ENCODE measurements at places on chromosomes 13 and 19.

GRCh38 chr19:18834644-18834984 lies 2.9 kb downstream of the UPF1 start:
- no peak for DNase-seq

GRCh38 chr13:62704875-62705274 lies 1289.2 kb upstream of the PCDH20 start:
- no peak for DNase-seq

- DNase-seq = no peak
Observed at GRCh38 chr13:113617961-113618360, 33.4 kb downstream of the TFDP1 start.

DNA sequence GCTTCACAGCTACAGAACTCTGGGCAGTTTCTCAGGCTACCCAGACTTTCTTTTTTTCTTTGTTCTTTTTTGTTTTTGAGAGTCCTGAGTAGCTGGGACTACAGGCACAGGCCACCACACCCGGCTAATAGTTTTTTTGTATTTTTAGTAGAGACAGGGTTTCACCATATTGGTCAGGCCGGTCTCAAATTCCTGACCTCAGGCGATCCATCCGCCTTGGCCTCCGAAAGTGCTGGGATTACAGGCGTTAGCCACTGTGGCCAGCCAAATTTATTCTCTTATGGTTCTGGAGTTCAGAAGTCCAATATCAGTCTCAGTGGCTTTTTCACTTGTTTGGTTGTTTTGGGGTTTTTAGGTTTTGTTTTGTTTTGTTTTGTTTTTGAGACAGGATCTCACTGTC lies 12.4 kb downstream of the MEIOSIN start:
- DNase-seq = no peak

DNA sequence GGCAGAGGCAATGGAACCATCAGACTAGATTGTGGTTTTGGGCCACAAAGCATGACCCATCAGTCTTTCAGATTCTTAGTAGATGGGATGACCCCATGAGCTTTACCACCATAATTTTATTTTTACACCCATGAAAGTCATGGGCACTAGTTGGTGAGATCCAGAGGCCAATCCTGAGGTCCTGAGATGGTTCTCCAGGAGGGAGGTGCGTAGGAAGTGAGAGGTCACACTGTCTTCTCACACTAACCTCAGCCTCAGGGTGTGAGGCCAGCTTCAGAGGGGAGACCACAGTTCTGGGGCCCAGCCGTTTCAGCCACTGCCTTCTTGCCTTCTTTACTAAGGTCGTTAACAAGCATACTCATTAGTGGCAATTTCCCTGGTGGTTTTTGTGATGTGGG lies 106.4 kb downstream of the AKAP11 start:
- no peak for DNase-seq

GRCh38 chr19:32208060-32208459 lies 137.3 kb upstream of the ZNF507 start:
- no peak for DNase-seq

- DNase-seq = no peak
Observed at GRCh38 chr13:113283904-113284303, 13.1 kb upstream of the LAMP1 start.

DNA sequence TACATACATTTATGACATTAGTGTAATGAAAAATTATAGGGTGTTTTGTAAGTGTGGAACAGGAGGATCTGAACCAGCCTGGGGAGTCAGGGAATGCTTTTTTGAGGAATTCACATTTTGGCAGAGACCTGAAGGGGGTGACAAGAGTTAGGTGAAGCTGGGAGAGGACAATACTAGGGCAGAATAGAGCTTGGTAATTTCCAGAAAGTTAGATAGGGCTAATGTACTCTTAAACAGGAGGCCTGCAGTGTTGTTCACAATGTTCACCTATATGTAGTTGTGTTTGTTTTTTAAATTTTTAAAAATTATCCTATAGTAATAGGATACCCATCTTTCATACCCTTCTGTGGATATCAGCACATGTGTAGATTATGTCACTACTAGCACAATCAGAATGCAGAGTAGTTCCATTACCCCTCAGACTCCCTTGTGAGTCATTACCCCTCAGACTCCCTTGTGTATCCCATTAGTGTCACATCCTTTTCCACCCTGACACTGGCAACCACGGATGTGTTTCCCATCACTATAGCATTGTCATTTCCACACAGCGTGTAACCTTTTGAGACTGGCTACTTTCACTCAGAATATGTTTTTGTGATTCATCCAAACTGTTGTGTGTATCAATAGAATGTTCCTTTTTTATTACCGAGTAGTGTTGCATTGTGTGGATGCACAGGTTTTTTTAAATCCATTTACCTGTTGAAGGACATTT lies 43.1 kb downstream of the PCCA start:
- DNase-seq = peak; percentile 91

DNA sequence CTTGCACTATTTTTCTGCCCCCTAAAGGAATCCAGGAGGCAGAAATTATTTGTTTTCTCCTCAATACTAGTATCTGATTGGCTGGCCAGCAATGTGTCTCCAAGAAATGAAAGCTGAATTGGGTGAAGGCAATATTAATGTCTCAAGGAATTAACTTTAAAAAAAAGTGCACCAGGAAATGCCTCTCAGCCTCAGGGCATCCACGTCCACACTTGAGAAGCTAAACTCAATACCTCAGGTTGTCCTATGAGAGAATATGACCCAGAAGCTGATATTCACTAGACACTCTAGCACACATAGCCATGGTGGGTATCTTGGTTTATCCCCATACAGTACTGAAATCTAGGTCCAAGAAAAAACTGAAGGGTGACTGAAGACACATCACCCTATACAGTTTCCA lies 2.1 kb downstream of the ZNF91 start:
- DNase-seq = no peak

GRCh38 chr19:42115705-42116104 lies 16.5 kb downstream of the POU2F2 start:
- DNase-seq = no peak

- no peak for DNase-seq
Observed at GRCh38 chr13:113539176-113539575, 45.4 kb upstream of the TFDP1 start.

- DNase-seq = no peak
Observed at GRCh38 chr13:80817979-80818378, 477.1 kb upstream of the SPRY2 start.

- DNase-seq = peak; percentile 73
Observed at GRCh38 chr13:32639502-32640105, 53.4 kb downstream of the PDS5B start.

GRCh38 chr19:49553451-49554271 lies 25.9 kb downstream of the RCN3 start:
- peak; percentile 76 for DNase-seq

All from EH (cell line).